ENCODE measurements at places on chromosomes 12 and 14.

- no peak for DNase-seq
Measured at GRCh38 chr14:39957987-39958386, 525.8 kb upstream of the FBXO33 start.

- no peak for DNase-seq
Measured at GRCh38 chr14:36510874-36511273, 9.2 kb downstream of the NKX2-1 start.

GRCh38 chr14:90643982-90644670 is 172.1 kb downstream of the TTC7B start:
- no peak for DNase-seq

DNA sequence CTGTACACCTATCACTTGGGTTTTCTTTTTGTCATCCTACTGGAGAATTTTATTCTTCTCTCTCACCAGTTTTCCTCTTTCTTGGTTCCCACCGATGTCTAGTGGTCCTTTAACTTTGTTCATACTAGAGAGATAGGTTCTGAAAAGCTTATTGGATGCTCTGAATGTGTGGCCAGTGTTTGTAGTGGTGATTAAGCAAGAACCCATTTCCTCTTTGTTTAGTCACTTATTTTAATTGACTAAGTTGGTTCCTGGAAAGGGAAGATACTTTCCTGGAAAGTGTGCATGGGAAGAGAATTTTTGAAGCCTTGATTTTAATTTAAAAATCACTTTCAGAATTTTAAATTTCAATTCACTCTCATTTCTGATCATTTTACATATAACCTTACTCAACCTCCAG is 127.2 kb downstream of the OTOGL start:
- DNase-seq = no peak

DNA sequence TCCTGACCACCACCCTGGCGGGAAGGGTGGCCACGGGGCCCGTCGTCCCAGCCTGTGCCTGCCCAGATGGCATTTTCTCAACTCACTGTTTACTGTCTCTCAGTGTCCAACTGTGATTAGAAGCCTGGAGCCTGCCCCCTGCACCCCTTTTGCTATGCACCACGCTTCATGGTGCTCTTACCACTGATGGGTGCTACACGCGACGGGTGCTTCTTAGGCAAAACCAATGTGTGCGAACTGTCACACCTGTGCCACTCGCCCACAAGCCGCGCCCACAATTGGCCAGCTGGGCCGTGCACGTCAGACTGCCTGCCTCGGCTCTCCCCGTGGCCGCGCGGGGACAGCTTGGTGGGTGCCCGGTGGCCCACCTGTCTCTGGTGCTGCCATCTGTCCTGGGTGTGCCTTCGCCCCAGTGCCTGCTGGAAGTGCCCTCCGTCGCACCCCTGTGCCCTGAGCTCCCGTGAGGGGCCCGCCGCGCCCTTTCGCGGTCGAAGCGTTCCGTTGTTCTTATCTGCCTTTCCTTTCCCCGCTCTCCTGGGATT is 15.1 kb upstream of the AMN start:
- no peak for DNase-seq

- no peak for DNase-seq
Measured at GRCh38 chr12:54678131-54678530, 30.0 kb upstream of the DCD start.

DNA sequence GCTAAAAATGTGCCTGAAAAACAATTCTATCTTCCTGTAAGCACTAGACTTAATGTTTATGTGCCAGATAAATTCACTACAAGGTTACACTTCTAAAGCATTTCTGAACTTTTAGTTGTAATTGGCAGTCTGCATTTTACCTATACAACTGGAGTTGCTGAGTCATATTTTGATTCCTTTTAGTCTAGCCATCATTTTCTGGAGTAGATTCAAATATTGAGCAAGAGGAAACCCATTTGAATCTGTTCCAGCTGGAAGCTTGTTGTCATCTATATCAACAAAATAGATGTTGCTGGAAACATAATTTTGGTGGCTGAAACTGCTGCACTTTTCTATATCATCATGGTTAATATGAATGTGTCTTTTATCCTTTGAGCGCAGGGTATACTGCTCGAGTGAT is 122.2 kb upstream of the CCDC175 start:
- peak; percentile 15 for DNase-seq

GRCh38 chr12:16359512-16360491 is 12.4 kb downstream of the MGST1 start:
- no peak for DNase-seq

DNA sequence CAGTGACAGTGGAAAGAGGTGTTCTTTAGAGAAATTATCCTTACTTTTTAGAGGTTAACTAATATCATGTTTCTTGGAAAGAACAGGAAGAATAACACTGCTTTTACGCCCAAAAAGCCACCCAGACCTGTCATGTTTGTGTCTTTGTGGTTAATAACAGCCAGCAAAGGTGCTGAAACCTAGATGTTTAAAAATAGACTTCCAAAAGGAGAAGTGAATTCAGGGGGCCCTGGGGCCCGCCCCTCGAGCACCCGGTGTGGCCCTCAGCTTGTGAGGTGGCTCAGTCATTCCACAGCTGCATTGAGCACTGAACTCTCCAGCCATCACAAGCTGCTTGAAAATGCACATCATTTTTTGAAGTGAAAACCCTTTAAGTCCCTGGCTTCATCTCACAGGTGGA is 20.8 kb upstream of the AMN start:
- no peak for DNase-seq

DNA sequence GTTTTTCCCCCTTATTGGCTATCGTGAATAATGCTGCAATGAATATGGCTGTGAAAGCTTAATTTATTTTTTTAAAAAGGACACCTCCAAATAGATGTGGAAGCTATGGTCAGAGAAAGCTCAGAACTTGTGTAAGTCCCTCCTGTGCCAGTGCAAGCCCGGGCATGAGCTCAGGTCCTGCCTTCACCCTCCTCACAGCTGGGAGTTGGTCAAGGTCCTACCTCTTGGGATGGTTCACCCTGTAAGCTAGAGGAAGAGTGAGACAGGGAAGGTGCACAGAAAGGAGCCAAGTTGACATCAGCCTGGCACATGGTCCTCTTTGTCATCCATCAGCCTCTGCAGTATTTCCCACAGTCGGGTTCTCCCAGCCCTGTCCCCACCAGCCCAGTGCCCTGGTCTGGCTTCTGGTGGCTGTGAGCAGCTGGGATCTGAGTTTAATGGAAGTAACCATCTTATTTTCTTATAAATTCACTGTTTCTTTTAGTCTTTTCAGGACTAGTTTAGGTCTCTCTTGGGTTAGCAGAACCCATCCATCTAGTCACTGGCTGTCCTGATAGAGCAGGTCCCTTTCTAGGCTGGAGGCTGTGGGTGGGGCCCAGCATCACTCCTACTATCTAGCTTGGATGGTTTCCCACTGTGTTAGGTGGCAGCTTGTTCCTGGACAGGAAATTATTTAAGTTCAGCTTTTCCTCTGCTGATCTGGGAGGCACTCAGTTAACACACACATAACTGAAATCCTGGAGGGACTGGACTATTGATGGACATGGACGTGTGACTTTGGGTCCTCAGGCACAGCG is 11.8 kb upstream of the PLEKHG3 start:
- no peak for DNase-seq

GRCh38 chr14:35807131-35807961 is 1.7 kb downstream of the RALGAPA1 start:
- no peak for DNase-seq

- DNase-seq = no peak
Measured at GRCh38 chr14:59228421-59228820, 40.0 kb downstream of the DAAM1 start.

- DNase-seq = no peak
Measured at GRCh38 chr12:89448526-89448925, 76.1 kb downstream of the GALNT4 start.

DNA sequence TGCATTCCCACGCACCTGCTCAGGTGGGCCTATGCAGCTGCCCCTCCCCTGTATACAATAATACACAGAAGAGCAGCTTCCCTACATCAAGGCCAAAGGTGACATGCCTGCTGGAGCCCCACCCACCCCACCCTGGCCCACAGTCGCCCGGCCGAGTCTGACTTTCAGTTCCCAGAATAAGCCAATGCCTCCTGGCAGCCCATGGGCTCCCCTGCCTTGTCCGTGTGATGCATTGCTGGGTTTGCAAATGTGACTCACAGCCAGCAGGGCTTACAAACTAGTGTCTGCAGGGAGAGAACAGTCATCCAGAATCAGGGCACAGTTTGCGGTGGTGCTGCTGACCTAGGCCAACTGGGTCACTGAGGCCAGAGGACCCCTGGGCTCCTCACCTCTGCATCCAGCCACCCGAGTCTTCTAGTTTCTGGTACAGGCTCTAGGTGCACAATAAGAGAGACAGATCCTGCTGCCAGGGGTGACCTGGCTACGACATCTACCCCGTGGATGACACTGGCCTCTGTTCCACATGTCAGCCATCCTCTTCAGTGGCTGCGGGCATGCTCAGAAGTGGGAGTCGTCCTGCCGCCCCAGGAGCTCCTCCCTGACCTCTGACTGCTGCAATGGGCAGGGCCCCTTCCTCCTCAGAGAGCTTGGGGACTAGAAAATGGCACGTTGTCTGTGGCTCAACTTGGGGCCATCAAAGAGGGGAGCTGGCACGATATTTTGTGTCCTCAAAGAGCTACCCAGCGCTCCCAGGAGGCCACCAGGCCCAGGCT is 84.5 kb downstream of the CHGA start:
- DNase-seq = no peak

DNA sequence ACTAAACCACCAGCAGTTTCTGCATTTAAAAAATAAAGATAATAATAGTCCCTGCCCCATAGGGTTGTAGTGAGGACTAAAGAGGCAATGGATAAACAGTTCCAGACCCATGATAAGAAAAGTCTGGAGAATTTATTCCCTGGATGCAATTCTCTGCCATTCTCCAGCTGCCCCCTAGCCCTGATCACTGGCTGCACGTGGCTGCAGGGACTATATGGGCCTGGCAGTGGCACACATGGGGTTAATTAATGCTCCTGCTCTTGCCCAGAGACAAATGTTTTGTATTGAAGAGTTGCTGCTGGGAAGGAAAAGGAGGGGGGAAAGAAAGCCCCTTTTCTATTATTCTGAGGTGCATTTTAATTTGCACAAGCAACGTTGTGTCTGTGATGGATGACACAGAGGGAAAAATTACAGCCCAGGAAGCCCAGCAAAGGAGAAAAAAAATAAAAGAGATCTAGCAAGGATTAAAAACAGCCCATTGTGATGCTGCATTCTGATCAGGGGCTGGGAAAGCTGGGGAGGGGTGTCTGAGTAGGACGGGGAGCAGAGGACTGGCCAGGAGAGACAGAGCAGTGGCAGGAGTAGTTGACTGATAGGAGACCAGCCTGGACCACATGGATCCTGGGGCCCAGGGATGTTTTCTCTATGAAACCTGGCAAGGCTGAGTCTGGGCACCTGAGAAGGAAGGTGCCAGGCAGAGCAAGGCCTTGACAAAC is 149.3 kb downstream of the ESRRB start:
- DNase-seq = no peak

- DNase-seq = no peak
Measured at GRCh38 chr14:69004731-69005431, 25.8 kb upstream of the ACTN1 start.

DNA sequence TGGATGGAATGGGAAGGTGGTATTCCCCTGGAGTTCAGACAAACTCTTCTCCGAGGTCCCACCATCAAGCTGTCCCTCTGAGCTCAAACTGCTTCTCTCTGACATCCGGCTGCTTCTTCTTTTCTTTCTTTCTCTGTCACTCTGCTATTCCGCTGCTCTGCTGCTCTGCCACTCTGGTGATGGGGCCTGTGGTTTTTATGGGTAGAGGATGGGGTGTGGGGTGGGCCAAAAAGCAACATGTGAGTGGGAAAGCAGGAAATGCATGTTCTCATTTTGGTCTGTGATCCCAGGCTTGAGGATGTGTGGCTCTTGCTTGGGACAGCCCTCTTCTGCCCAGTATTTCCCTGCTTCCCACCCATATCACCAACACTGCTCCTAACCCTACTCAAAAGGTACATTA is 30.6 kb downstream of the CLECL1 start:
- DNase-seq = no peak

GRCh38 chr12:52821826-52822660 is 8.1 kb upstream of the KRT4 start:
- no peak for DNase-seq

DNA sequence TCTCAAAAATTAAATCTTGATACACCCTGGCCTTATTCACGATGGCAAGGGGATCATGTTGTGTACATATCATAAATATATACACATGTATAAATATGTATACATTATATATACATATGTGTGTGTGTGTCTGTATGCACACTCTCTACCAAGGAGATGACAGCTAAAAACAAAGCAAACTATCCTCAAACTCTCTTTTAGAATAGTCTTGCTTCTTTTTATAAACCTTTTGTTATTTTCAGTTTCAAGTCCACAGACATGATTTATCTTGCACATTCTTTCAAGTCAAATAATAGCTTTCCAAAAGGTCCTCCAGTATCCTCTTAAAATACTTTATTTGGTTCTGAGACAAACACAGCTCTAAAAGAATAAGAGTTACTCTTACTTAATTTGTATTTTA is 8.4 kb downstream of the ANO6 start:
- no peak for DNase-seq

DNA sequence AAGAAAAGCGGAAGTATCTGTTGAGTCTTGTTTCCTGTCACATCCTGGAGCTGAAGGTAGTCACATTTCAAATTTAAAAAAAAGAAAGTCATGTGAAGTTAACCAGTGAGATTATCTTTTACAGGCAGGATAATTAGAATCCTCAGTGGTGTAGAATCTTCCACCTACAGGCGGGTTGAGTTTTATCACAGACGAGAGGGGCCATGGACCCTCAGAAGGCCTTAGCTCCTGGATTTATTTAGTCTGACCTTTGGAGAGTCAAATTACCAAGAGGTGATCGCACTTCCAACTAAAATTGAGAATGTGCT is 13.0 kb upstream of the GNG2 start:
- no peak for DNase-seq

DNA sequence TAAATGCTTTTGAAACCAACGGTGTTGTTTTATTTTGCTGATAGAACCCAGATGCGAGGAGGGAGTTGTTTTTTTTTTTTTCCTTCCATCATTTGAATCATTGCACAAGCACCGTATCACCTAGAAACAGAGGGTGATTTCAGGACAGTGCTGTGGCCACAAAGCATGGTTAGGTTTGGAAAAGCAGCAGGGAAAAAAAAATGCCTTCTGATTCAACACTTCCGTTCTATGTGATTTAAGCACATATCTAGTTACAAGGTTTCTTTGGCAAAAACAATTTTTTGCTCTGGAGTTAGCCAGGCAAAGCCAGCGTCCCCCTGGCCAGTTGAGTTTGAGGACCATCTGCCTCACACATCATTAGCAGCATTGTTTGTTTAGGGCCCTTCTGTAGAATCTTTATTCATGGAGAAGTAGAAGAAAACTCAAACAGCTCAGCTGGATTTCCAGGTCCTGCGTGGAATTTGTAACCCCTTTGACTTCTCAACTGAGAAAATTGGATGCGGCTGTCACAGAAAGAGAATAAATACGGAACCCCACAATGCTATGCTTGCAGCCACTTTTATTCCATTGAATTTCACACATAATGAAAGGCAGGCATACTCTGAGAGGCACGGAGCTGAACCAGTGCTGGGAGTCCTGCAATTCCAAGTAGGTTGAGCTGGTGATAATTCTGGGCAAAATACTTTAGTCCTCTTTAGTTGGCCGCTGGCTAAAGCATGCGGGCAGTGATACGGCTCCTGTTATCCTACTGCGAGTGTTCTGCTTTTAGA is 17.0 kb upstream of the WNT5B start:
- DNase-seq = no peak

- no peak for DNase-seq
Measured at GRCh38 chr14:95679148-95679815, 6.9 kb upstream of the TCL1B start.

- DNase-seq = no peak
Measured at GRCh38 chr12:94247246-94247645, 98.9 kb downstream of the PLXNC1 start.

All from NCI-H2029 treated with DMSO at 0.1 percent for 48 hours (cell line).